ENCODE measurements at places on chromosomes 12 and 14.

DNA sequence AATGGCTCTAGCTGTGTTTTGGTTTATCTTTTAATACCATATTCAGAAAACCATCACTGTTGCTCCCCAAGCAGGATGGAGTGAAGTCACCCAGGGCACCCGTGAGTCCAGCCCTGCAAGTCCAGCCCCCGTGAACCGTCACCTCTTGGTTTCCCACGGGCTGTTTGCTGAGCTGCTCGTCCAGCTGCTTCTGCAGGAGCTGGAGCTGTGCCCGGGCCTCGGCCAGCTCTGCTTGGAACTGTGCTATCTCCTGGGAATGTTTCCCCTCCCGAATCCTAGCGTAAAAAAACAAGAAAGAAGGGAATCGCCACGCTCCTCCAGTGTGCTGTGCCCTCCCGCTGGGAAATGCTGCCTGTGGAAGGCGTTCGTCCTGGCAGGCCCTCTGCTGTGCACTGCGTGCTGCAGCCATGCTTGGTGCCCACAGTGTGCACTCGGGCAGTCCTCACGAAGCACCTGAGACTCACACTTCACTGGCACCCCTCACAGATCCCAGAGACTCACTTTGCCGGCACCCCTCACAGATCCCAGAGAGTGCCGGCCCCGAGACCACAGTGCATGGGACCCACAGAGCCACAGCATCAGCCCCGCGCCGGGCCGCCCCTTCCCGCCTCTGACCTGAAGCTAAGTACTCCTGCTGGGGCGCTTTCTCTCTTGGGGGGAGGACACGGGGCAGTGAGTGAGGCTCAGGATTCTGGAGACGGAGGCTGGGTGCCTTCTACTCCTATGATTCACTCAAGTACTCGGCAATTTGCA, 15.4 kb upstream of the ANKLE2 start:
- DNase-seq = no peak

DNA sequence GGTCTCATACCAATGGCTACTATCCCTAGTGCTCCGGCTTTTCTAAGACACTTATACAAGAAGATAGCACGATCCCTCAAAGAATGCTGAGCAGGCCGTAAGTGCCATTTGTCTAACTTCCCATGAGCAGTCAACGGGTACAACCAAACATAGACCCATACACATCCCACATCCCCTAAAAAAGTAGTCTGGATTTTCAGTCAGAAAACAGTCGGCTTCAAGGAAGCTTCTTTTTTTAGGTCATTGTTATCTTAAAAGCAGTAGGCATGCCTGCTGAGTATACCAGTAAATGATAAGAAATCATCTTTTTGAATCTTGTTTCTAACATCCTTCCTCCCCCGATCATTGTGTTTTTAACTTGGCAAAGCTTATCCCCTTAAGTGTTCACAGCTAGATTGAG, 19.8 kb downstream of the OSBPL8 start:
- DNase-seq = no peak

GRCh38 chr12:27841392-27841882, 61.4 kb upstream of the MANSC4 start:
- no peak for DNase-seq

GRCh38 chr12:130126023-130126432, 36.2 kb upstream of the FZD10 start:
- no peak for DNase-seq

GRCh38 chr12:39417916-39418315, 25.0 kb downstream of the KIF21A start:
- no peak for DNase-seq

- no peak for DNase-seq
Measured at GRCh38 chr12:32559434-32559833, 119.7 kb upstream of the DNM1L start.

DNA sequence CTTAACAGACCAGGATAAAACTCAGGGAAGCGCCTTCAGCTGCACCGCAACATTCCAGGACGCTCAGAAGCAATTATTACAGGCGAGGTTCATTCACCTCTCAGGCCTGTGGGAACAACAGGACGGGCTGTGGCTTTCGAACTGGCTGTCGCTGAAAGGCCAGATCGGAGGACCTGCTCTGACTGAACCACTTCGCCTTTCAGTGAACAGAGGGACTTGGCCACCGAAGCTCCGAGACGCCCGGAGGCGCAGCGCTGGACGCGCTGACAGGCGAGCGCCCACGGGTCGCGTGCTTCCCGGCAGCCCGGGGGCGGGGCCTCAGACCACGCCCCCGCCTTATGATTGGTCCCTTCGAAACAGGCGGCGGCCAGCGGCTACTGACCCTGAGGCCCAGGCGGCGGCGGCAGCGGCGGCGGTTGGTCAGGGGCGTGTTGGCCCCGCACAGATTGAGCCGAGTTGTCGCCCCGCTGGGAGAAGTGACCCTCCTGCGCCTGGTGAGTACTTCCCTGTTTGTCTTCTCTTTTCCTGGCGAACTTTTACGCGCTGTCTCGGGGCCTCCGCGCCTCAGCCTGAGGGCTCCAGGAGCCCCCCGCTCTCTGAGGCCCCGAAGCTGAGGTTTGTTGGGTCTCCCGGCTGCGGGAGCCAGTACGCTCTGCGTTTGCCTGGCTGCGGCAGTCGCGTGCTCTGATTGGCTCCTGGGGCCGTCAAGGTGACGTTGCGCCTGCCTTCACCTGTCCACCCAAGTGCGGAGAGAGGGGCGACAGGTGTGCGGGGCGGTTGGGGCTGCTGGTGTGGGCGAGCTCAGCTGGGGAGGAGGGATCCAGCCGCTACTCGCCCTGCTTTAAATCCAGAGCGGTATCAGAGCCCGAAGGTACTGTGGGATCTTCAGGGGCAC, at the start of gene GAS2L3:
GAS2L3 (plus strand) TSS at position 393 of the 895 bp plus-strand sequence. CDS start 21,221 bp downstream, outside the sequence.
- peak; percentile 15 for DNase-seq

GRCh38 chr14:104677512-104678332, 11.7 kb upstream of the INF2 start:
- peak; percentile 46 for DNase-seq

GRCh38 chr14:104218361-104219180, 80.2 kb downstream of the KIF26A start:
- no peak for DNase-seq

GRCh38 chr12:114311974-114312373, 94.0 kb downstream of the TBX5 start:
- DNase-seq = no peak

DNA sequence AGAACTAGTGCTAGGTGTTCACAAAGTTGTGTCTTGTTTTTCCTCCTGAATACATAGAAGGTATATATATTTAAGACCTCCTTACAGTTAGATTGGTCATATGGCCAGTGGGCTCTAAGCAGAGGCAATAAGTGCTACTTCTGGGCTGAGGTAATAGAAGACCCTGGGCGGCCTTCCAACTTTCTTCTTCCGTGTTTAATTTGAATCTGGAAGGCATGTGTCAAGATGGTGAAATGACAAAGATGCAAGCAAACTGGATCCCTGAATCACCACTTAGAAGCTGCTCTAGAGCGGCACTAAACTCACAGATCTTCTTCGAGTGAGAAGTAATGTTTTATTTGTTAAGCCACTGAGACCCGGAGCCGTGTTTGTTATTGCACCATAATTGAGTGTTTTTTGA, 201.0 kb upstream of the GZMB start:
- DNase-seq = no peak

- no peak for DNase-seq
Measured at GRCh38 chr12:11162502-11162901, 8.5 kb upstream of the SMIM10L1 start.

DNA sequence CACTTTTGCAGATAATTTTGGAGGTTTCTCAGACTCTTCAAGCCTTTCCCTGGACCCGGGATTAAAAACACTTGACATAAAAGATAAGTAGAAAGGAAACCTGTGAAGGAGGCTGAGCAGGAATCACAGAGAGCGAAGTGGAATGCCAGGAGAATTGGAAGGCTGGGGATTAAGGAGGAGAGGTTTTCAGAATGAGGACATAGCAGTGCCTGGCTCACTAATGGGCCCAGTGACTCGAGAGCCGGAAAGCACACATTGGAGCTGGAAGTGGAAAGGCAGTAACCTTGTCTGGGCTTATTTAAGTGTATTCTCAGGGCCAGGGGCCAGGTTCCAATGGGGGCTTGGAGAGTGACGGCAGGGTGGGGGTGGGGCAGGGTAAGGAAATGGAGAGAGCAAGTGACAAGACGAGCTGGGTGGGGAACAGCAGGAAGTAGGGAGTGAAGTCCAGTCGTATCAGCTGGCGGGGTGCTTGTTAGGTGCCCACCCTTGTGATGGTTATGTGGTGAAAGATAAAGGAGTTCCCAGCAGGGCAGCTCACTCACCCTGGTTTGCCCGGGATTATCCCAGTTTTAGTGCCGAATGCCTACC, 13.1 kb downstream of the EVL start:
- no peak for DNase-seq

GRCh38 chr14:89349171-89350008, 67.6 kb downstream of the FOXN3 start:
- DNase-seq = no peak

DNA sequence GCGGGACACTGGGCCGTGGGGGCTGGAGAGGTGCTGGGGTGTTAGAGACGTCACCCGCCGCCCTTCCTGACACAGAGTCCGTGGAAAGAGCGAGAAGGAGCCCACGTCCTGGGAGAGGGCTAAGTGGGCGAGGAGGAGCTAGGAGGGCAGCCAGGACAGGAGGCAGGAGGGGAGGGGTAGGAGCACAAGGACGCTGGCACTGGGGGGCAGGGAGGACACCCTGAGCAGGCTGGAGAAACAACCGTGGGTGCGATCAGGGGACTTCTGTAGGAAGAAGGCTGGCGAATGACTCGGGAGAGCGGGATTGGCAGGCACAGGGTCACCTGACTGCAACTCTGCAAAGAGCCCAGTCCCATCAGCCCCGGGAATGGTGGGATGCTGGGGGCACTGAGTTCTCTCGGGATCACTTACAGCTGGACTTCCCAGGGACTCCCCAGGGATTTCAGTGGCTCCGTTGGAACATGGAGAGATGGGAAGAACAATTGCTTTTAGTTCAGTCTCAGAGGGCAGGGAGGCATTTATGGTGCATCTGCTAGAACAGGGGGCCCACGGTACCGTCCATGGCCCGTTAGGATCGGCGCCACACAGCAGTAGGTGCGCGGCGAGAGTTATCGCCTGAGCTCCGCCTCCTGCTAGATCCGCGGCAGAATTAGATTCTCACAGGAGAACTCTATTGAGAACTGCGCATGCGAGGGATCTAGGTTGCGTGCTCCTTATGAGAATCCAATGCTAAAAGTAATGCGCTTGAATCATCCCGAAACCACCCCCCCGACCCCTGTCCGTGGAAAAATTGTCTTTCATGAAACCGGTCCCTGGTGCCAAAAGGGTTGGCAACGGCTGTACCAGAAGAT, 24.3 kb downstream of the UBR7 start:
- no peak for DNase-seq

GRCh38 chr14:56154321-56154720, 36.1 kb downstream of the PELI2 start:
- DNase-seq = no peak

GRCh38 chr12:102195826-102196225, 1.8 kb downstream of the PMCH start:
- DNase-seq = no peak

DNA sequence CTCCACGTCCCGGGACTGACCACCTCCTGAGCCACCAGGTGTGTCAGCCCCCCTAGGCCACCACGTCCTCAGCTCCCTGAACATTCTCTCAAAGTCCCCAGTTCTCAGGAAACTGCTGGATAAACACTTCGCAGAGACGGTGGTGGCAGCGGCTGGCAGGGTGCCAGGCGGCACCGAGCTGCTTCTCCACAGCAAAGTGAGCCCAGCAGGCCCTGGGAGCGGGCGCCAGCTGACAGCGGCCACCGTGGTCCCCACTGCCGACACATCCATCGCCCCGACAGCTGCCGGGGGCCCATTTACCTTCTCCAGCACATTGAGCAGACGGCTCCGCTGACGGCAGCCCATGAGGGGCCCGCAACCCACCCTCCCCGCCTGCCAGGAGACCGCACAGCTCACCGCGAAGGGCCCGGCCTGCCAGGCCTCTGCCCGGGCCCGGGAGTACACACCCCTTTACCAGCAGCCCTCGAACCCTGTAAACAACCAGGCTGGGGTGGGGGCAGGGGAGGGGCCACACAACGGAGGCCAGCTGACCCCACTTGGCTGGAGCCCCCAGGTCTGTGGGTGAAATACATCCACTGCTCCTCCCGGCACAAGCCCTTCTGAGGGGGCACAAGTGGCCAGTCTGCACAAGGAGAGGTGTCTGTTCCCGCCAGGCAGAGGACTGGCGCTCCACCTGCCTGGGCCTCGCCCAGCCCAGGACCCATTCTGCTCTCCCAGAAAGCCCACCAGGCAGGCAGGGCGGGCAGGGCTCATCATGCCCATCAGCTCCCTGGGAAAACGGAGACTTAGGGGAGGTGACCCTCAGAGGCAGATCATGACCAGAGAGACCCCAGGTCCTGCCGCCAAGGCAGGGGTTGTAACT, 10.5 kb downstream of the AKT1 start:
- no peak for DNase-seq

- DNase-seq = no peak
Measured at GRCh38 chr12:47190271-47190750, 110.6 kb upstream of the AMIGO2 start.

DNA sequence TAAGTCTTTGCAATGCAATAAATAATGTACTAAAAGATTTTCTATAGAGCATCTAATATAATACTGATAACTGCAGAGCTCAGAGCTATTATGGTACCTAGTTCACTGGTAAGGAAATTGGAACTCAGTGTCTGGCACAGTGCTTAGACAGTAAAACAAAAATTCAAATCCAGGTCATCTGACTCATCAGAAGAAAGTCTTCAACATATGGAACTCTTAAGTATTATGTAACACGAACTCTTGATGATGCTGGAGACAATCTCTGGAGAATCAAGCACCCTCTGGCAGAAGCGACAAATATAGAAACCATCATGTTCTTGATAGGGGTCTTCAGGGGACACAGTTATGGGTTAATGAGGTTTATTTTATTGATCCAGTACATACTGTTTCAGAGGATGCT, 37.3 kb upstream of the TRHDE start:
- no peak for DNase-seq

- no peak for DNase-seq
Measured at GRCh38 chr12:10551375-10551774, 45.7 kb downstream of the EIF2S3B start.

DNA sequence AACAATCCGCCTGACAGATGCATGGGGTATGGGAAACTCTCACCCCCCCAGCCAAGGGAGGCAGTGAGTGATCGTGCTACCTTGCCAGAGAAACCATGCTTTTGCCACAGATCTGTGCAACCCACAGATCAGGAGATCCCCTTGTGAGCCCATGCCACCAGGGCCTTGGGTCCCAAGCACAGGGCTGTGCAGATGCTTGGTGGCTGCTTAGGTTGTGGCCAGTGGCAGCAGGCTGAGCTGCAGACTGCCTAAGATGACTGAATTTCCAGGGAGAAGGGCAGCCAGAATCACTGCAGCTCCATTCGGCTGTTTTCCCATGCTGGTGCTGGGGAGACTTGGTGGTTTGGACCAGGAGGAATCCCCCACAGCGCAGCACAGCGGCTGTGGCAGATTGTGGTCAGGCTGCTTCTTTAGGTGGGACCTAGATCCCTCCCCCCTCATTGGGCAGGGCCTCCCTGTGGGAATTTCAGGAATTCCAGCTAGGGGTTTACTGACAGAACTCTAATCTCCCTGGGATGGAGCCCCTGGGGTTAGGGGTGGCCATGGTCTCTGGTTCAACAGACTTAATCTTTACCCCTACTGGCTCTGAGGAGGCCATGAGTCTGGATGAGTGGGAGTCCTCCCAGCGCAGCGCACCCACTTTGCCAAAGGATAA, 264.6 kb upstream of the DAAM1 start:
- no peak for DNase-seq
